ENCODE measurements at places on chromosomes 5 and 9.
A peak's percentile ranks its signal among the peaks of the same experiment; 100 is the strongest.

- DNase-seq, result no peak
Observed at GRCh38 chr5:73523861-73524260, 25.6 kb downstream of the BTF3 start.

DNA sequence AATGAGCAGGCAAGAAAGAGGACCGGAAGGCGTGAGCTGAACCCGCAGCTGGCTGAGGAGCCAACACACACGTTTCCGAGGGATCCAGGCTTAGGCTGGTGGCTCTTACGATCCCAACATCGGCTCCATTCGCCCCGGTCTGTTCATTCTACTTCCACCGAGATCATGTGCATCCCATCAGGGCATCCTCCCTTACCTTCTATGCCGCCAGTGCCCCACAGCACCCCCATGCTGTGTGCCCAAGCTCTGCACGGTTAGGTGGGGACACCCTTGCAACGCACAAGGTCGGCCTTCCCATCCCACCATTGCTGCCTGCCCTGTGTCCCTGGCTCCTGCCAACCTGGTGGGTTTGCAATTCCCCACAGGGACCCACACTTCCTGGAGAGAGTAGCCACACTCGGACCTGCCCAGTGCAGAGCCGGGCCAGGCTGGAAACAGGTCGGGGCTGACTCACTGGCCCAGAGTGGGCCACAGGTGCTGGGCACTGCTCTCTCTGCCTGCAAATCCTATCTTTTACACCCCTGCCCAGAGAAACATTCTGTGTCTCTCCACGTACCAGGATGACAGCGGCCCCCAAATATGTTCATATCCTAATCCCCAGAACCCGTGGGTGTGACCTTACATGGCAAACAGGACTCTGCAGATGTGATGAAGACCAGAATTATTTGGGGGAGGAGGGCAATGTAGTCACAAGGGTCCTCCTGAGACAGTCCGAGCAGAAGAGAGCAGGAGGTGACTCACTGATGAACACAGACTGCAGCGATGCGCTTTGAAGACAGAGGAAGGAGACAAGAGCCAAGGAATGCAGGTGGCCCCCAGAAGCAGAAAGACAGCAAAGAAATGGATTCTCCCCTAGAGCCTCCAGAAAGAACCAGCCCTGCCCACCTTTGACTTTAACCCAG is 182.2 kb downstream of the AUH start:
- DNase-seq, result no peak

- DNase-seq, result no peak
Observed at GRCh38 chr9:77018969-77019235, 553 bp upstream of the FOXB2 start.

- no peak for DNase-seq
Observed at GRCh38 chr5:73365990-73366667, 82.4 kb downstream of the FOXD1 start.

GRCh38 chr9:93477397-93477796 is 24.0 kb upstream of the FAM120AOS start:
- no peak for DNase-seq

- DNase-seq, result no peak
Observed at GRCh38 chr5:157431544-157432200, 28.3 kb upstream of the NIPAL4 start.

DNA sequence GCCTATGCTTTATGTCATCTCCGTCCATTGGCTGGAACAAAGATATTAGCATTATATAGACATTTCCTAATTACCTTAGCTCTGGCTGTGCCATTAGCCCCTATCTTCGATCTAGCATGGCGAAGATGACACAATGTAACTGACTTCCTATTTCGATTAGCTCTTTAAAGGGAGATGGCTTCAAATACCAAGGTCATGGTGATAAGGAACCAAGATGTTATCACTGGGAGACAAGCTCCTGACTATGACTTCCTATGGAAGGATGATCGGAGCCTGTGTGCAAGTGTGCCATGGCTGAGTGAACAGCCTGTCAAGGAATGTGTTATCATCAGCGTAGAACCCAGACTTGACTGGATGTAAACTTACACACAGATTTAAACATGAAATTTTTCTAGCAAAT is 602.1 kb downstream of the PSAT1 start:
- no peak for DNase-seq

DNA sequence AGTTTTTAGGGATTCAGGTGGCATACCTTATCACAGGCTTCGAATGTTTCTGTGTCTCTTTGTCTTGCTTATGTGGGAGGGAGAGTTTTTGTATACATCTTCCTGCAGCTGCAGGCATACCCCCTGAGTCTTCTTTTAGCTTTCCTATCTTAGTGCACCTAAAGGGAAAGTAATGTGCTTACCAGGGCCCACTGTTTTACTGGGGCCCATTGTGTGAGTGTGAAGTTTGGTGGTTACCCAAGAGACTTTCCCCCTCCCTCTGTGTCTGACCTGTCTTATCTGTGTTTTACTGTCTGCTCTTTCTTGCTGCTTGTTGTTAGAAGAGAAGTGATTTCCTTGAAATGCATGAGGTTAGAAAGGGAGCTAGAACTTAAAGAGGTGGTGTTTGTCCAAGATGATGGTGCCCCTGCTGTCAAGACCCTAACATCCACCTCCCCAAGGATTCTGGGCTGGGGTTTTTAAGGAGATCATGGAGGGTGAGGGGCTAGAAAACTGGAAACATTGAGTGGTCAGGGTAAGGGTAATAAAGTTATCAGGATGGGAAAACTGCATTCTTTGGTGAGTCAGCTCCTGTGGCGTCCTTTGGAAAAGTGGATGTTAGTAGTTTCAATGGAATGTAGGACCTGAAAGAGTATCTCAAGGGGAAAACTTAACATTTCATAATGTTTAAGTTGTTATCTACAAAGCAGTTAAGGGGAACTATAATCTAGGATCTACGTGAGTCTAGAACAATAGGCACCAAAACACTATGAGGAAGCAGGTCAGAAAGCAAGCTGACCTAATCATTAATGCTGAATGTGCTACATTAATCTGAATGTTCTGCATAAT is 583.5 kb upstream of the TUSC1 start:
- no peak for DNase-seq

DNA sequence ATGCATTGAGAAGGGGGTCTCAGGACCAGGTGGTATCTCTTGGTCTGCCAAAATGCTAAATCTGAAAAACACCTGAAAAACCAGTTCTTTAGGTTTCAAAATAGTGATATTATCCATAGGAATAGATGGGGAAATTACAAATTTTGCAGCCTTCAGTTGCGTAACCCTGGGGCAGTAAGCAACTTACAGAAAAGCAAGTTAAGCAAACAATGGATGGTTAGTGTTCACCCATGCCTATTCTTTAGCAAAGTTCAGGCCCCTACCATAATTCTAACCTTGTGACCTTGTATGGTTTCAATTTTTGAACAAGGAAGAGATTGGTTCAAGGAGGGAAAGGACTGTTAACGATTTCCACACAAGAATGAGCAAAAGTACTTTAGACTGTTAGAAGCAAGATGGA is 24.5 kb downstream of the GLRX start:
- no peak for DNase-seq

DNA sequence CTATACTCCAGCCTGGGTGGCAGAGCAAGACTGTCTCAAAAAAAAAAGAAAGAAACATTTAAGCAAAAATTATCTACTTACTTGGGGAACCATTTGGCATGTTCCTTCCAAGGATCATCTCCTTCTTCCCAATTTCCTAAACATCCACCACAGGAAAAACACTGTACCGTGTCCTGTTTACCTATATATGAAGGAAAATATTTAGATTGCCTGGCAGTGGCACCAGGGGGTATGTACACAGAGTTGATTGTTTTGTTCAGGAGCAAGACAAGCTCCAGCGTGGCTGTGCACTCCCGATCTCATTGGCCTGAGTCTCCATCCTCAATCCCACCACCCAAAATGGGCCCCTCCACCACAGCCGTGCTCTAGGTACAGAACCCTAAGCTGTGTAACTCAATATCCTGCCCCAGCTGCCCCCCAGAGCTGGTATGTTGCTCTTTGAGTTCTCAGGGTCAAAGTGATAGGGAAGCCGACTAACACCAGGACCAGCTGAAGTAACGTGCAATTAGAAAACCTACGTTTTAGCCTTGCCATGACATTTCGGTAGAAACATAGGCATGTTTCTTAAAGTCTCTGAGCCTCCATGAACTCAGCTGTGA is 13.8 kb downstream of the NAIP start:
- DNase-seq, result no peak

DNA sequence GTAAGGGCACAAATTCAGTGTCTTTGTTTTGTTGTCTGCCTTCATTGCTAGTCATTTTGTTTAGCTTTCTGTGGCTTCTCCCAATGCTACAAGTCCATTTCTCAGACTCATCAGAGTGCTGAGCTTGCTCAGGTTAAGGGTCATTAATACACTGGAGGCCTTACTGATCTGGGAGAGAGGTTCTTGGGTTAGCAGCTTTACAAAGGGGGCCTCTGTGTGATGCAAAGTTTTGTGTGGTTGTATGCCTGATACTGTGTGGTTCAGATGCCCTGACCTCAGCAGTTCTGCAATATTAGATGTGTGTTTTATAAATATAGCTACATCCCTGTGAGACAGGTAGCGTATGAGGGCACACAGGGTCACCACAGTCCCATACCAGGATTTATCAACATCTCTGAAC is 34.8 kb upstream of the SMARCA2 start:
- DNase-seq, result no peak

DNA sequence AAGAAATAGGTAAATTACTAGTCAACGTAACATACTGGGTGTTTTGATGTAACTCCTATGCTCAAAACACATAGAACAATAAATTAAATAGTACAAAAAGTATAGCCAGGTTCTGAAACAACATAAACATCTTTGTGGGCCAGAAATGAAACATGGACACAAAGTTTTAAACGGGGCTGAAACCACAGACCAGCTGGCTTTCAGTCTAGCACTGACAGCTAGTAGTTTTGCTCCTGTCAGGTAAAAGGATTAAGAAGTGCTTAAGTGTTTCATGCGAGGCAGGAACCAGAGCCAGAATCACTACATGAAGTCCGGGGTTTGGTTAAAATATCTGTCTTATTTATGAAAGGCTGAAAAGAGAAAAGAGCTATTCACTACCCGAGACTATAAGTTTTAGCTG is 19.5 kb downstream of the DCAF10 start:
- DNase-seq, result no peak

GRCh38 chr5:33903118-33903517 is 11.3 kb upstream of the ADAMTS12 start:
- DNase-seq, result no peak

- no peak for DNase-seq
Observed at GRCh38 chr9:126699401-126699881, 85.7 kb downstream of the LMX1B start.

- no peak for DNase-seq
Observed at GRCh38 chr9:124019771-124020519, 8.4 kb downstream of the LHX2 start.

- peak; percentile 79 for DNase-seq
Observed at GRCh38 chr5:170861917-170862766, at the start of gene RANBP17. Gene RANBP17 (plus strand): TSS chr5:170862018.

- no peak for DNase-seq
Observed at GRCh38 chr5:96880444-96881164, 4.3 kb downstream of the ERAP2 start.

- no peak for DNase-seq
Observed at GRCh38 chr5:122351416-122352157, 39.5 kb downstream of the SNCAIP start.

DNA sequence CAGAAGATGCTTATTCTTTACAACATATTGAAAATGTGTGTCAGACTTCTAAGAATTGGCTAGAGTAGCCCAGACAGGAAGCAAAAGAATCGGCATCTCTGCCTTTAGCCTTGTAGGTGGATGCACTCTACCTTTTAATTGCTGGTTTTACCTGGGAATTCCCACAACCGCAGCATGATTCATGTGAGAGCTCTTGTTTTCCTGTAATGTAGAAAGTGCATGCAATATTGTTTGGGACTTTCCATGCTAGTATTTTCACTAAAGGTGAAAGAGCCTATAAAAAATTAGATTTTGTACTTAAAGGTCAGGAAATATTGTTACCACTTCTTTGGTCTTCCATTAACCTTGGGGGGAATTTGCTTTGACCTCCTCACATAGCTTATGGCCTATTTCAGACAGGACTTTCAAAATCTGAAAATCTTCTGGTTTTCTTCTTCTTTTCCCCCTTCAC is 89.8 kb downstream of the NTRK2 start:
- no peak for DNase-seq

DNA sequence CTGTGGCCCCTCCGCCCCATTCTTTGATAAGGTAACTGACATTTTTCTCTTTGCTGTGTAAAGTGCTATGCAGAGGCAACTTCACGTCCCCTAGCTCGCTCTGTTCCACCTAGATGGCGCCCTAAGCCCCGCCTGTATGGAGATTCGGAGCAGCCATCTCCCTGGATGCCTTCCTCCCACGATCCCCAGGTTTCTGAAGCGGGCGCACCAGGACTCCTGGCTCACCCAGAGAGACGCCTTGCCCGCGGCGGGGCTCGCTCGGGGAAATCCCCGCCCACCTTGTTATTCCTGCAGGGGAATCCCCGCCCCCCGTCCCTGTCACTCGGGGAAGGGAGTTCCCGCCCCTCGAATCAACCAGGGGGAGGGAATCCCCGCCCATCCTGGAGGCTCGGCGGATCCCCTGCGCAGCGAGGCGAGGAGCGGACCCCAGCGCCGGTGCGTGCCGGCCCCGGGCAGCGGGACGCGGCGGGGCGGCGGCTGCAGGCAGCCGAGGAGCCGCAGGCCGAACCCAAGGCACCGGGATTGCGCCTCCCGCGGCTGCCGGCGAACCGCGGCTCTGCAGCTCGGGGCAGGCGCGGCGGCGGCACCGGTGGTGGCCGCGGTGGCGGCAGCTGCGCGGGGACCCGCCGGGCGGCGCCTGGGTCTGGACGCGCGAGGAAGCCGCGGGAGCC is at the start of gene PDZD2:
Gene PDZD2, plus strand, starts transcription at position 384 of the 671 bp plus-strand sequence.
- peak; percentile 71 for DNase-seq

GRCh38 chr9:72952914-72953313 is at the start of gene ALDH1A1:
Gene ALDH1A1 (minus strand): TSS chr9:72953053. CDS start chr9:72953000, 53 bp downstream.
- DNase-seq, result peak; percentile 28

DNA sequence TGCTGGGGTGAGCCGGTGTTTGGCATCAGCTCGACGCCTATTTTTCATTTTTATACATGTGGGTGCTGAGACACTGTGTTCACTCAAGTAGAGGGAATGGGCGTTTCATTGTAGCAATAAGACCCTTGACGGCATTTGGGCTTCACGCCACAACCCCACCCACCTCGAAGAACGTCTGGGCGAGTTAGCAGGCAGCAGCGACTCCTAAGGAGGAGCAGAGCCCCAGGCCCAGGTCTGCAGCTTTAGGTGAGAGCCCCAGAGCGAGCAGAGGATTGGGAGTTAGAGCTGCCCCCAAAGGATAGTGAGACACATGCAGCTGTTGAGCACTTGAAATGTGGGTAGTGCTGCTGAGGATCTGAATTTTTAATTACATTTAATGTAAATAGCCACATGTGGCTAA is 1.6 kb upstream of the ZFP62 start:
- no peak for DNase-seq

DNA sequence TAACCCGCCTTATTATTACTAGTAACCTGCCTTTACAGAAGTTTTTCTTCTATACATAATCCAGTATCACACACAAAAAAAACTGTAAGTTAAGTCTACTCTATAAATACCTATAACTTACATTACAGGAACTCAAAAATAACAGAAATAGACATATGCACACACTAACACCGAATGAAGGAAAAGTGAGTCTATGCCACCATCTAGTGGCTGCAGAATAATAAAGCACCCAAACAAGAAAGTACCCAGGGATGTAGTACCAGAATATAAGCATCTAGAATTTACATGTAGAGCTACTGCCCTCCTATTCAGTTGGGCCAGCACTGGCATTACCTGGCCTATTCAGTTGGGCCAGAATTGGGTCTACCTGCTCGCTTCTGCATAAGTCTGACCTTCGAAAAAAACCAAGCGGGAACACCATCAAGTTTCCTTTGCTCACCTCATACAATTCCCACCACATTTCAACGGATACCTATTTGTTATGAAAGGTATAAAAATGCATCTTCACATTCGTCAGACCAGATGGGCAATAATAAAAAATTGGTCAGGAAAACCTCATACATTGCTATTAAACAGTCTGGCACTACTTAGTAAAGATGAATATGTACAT is 4.0 kb upstream of the NIPSNAP3A start:
- peak; percentile 30 for DNase-seq
